ENCODE measurements at places on chromosomes 12 and 14.

DNA sequence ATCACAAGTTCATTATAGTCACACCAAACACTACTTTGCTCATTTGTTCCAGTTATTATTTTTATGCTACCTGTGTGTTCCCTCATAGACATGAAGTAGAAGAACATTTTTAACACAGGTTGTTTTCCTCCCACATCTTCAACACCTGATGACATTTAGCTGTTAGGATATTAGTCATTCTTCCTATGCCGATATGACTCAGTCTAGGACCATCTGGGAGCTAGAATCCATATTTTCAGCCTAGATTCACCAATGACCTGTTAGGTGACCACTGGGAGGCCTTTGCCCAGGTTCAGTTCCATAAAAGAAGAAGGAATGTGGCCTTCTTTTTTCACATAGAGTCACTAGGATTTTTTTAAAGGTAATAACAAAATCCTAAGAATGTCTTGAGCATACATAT is 222.8 kb downstream of the C12orf42 start:
- no peak for DNase-seq

DNA sequence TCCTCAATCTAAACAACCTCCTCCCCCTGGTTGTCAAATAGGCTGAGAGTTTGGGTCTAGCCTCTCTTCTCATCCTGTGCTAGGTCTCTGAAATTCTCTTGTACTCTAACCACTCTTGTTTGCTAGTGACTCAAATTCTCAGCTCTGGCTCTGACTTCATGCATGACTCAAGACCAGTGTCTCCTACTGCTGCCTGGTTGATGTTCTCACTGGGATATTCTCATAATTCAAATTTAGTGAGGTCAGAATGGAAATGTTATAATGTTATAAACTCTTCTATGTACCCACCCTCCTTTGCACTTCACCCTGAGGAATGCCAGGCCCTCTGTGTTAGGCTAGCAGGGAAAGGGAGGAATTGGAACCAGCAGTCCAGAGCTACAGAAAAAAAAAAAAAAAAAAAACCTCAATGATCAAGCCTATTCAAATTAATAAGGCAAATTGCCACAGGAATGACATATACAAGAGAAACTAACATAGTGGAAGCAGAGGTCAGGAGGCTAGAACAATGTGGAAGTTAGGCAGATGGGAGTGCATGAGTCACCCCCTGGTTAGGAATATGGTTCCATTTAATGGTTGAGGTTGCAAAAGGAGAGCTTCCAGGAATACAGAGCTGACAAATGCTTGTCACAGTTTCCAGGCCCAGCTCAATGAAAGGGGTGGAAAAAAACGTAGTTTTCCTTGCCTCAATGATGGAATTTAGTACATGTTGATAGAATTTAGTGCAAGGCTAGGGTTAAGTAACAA is 459.5 kb downstream of the RMST start:
- DNase-seq, result no peak

DNA sequence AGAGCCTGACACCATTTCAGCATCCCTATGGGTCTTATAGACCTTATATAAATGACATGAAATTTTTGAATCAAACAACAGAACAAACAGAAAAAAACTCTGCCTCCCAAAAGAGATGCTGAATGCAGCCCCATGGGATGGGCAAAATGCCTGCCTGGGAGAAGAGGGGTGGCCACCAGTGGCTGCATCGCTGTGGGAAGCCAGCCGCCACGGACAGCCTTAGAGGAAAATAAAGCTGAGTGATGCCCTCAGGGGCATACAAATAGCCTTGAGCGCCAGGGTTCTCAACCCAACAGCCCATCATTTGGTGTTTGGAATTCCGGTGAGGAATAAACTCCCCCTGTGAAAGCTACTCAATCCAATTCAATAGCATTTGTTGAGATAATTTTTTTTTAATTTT is 22.9 kb downstream of the SYNE3 start:
- DNase-seq, result no peak

DNA sequence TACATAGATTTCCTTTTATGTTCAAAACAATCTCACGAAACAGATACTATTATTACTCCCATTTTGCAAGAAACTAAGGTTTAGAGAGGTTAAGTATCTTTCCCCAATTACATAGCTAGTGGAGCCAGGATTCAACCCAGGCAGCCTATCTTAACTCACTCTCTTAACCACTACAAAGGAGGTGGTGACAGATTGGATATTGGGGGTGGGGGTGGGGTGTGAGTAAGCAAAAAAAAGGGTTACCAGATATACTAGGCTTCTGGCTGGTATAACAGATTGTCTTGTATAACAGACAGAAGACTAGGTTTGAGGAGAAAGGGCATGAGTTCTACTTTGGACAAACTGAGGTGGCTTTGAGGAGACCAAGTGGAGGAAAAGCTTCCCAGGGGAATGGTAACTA is 2.1 kb downstream of the GMFB start:
- DNase-seq, result peak; percentile 17

GRCh38 chr12:66963901-66964300 is 285.0 kb upstream of the GRIP1 start:
- DNase-seq, result no peak

- no peak for DNase-seq
Observed at GRCh38 chr12:18939051-18939450, 190.5 kb upstream of the PLEKHA5 start.

GRCh38 chr12:121958541-121959240 is 40.3 kb downstream of the CFAP251 start:
- DNase-seq, result no peak

GRCh38 chr12:46472893-46473633 is 100.5 kb upstream of the SLC38A2 start:
- no peak for DNase-seq

DNA sequence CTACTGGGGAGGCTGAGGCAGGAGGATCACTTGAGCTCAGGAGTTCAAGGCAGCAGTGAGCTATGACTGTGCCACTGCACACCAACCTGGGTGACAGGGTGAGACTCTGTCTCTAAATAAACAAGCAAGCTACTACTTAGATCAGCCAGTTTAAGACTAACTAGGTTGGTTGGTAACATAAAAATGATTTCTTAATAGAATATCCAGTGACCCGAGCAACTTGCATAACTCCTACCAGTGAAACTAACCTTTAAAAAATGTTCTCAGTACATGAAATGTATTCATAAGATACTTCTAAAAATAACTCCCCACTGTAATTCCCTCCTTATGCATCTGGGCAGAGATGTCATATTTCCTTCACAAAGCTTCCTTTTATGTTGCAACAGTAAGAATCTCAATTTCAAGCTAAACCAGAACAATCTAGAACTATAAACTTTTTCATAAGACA is 15.9 kb downstream of the TAOK3 start:
- DNase-seq, result no peak

DNA sequence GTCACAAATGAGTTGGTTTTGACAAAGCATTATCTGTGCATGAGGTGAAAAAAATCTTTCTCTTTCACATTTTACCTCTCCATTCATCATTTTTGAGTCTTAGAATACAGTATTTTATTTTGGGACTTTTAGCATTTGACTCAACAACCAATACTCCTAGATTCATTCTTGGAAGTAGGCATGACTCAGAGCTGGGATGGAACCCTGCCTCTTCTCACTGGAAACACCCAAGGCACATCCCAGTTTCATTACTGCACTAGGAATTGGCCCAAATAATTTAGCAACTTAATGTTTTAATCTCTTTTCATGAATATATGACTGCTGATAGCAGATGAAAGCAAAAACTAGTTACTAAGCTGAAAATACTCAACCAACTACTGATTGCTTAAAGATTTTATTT is 3.3 kb upstream of the PDZRN4 start:
- DNase-seq, result no peak

Data from CD4-positive, alpha-beta T cell treated with Interleukin-2 at 100 ng/mL for 4 hours (primary cell).